ENCODE measurements at places on chromosomes 7 and 10. TPM values are rescaled to one million over a fixed set of nuclear protein-coding genes. Genes with fewer than 3 reads are reported as not detected.

NAT16 gene
- total RNA-seq = not detected

DUSP5 gene
- total RNA-seq = 24.5 TPM

FOXK1 gene
- total RNA-seq = 17.5 TPM

TAS2R3 gene
- total RNA-seq = 1.2 TPM

DCLRE1C gene
- total RNA-seq = 2.5 TPM

TFPI2 gene
- total RNA-seq = 1.9 TPM

DNA sequence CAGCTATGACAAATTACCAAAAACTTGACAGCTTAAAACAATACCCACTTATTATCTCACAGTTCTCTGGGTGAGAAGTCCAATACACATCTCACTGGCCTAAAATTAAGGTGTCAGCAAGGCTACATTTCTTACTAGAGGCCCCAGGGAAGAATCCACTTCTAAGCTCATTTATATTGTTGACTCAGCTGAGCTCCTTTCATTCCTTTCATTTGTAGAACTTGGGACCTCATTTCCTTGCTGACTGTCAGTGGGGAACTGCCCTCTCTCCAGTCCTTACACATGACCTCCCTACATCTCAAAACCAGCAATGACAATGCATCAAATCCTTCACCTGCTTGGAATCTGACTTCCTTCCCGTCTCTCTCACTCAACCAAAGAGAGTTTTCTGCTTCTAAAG, 240.3 kb downstream of the IPMK start:
- DNase-seq = no peak

- no peak for DNase-seq
Observed at GRCh38 chr7:158705234-158705850, 738 bp upstream of the NCAPG2 start.

DNA sequence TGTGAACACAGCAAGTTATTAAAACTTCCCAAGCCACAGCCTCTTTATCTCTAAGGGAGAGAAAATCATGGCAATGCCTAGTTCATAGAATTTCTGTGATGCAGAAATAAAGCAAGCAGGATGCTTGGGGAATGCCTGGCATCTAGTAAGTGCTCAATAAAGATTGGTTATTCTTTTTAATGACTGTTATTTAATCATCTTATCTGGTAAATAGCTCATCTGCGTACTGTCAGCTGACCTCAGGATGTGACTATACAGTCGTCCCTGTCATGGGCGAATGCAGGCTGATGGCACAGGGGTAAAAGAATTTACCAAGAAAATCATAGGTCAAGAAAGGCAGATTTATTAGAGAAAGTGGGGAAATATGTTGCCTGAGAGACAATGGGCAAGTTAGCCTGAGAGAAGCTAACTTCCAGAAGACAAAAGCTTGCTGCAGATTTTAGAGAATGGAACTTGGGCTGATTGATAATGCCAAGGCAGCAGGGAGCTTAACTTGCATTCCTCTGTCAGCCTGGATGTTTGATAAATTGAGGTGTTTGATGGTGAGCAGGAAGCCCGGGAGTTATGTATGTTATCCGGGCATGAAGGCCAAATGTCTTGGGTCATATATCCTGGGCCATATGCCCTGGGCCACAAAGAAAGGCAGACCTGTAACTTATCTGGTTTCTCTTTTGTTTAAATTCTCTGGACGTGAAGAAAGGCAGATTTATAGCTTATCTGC, 126.0 kb downstream of the KCNMA1 start:
- no peak for DNase-seq

DNA sequence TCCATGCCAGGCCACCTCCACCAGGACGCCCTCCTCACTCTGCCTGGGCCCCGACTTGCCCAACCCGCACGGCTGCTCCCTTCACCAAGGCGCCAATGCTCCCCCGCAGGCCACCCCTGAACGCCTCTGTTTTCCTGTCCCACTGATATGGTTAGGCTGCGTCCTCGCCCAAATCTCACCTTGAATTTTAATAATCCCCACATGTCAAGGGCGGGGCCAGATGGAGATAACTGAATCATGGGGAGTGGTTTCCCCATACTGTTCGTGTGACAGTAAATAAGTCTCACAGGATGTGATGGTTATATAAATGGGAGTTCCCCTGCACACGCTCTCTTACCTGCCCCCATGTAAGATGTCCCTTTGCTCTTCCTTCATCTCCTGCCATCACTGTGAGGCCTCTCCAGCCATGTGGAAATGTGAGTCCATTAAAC, 29.8 kb downstream of the RSU1 start:
- DNase-seq = no peak

DNA sequence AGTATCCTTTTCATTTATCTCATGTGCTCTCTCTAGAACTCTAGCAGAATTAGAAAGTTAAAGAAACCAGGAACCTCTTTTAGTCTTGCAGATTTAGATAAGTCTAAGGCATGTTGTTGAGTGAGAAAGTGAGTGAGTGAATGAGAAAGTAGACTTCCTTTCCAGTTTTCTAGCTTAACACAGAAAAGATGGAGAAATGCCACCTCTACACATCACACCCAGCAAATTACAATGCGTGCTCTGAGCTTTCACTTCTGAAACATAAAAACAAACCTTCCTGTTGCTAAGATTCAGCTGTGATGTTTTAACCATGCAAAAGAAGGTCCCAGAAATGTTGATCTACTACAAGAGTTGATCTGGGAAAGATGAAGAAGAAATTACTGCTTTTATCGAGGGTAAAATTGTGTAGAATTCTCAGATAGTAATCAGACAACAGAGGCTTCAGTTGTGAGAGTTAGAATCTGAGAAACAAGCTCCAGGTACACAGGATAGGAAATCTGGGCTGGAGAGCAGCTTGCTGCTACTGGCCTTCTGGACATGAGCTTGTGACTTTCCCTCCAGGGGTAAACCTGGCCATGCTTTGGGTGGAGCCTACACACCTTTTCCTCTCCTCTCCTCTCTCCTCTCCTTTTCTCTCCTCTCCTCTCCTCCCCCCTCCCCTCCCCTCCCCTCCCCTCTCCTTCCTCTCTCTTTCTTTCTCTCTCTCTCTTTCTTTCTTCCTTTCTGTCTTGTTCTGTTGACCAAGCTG, 4.6 kb downstream of the CYP3A5 start:
- no peak for DNase-seq

DNA sequence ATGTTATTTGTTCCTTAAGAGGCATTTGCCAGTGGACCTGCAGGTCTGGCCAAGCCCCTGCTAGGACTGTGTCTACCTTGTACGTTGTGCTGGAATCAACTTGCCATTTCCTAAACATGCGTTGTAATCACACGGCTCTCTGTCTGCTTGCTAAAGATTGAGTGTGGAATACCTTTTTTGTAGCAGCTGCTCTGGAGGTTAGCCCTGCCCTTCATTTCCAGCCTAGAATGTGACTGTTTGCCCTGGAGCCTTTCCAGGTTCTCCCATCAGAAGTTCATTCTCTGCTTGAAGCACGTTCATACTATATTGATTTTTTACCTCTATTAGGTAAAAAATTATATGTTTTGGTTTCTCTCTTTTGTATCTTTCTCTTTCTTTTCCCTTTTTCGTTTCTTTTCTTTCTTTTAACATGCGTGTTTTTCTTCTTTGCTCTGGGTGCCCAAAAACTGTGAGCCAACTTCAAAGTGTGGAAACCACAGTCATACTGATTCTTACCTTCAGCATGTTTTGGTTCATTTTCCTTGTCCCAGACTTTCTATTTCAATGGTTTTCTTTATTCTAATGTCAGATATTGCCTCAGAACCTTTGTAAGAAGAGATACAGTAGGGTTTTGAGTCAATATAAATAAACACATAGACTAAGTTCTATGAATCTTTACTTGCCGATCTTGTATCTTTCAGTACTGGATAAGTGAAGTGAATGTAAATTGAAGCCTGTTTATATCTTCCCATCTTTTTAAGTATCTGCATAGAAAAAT, 111.9 kb upstream of the RPA3 start:
- no peak for DNase-seq

GRCh38 chr10:1123198-1123597, 67.0 kb downstream of the WDR37 start:
- no peak for DNase-seq

DNA sequence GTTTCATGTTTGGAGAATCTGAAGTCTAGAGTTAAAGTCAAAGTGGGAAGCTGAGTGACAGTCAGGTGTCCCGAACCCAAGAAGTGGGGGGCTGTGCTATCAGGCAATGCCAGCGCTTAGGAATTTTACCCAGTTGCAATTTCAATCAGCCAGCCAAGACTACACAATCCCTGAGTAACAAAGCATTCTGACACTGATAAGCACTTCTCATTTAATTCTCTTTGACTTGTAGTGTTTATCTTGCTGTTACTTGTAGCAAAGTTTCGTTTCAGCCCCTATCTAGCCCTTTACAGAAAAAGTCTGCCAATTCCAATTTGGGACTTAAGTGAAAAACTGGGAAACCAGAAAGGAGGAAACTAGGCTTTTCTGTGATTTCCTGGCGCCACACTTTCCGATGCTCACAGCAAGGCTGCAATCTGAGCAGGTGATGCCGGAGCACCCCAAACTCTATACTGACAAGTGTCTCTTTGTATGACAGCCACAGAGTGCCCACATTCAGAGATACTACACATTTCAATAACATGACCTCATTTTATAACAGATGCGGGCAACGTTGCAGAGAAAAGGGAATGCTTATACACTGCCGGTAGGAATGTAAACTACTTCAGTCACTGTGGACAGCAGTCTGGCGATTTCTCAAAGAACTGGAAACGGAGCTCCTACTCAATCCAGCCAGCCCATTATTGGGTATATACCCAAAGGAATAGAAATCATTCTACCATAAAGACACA, 61.0 kb downstream of the ITIH5 start:
- DNase-seq = no peak

Data from heart left ventricle (tissue), 16 donors.